Activated CD4-positive, alpha-beta T cell treated with anti-CD3 and anti-CD28 coated beads for 1 hour (primary cell): ENCODE measurements at places on chromosomes 4 and X.

DNA sequence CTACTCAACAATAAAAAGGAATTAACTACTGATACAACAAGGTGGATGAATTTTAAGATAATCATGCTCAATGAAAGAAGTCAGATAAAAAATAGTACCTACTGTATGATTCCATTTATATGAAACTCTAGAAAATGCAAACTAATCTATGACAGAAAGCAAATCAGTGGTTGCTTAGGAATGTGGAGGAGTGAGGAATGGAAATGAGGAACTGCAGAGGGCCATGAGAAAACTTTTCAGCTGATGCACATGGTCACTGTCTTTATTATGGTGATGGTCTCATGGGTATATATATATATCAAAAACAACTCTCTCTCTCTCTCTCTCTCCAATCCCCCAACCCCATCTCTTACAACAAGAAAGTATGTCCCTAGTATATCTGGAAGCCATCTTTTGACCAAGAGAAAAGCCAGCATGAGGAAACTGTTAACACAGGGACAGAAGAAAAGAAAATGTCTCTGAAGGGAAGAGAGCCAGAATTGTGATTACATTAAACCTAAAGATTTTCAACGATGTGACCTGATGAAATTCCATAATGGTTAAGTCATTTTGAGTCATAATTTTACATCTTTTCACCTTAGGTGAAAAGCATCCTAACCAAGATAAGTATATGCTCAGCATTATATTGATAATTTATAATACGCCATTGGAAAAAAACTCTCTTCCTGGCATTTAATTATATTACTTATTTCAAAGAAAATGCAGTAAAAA lies 8.5 kb upstream of the NFKB1 start:
- DNase-seq = no peak

- no peak for DNase-seq
These were observed 55.1 kb downstream of the PPP3CA start for GRCh38 chr4:101292214-101292613.

DNA sequence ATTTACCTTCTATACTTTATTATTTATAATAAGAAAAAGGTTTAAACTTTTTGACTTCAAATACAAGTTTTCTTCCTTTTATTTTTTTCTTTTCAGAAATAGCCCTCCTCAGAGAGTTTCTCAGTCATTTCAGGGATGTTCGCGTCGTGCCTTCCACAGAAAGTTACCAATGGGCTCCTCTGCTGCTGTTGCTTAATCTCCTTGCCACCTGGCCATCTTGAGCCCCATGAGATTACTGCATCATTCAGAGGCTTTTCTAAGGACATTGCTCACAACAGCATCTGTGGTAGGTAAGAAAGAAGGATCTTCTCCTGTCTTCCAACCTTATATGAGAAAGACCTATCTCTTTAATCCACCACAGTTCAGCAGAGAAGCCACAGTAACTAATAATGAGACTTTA lies 1361.9 kb upstream of the ADGRL3 start:
- no peak for DNase-seq

DNA sequence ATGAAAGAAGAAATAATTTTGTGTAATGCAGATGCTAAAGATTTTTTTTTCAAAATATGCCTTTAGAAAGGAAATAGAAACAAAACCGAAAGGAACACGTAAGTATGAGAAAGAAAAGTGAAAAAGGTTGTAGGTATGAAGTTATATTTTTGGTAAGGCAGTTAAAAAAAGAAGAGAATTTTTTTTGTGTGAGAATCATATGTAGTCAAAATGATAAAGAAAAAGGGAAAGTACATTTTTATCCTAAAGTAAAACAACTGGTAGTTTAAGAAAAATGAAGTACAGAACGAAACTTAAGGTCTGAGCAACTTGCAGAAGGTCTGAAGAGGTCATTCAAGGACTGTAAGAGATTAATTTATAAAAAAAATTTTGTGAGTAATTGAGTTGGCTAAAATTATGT lies 164.0 kb upstream of the TRAM1L1 start:
- DNase-seq = no peak

- peak; percentile 15 for DNase-seq
These were observed 63.7 kb upstream of the CD99 start for GRCh38 chrX:2627272-2627867.

DNA sequence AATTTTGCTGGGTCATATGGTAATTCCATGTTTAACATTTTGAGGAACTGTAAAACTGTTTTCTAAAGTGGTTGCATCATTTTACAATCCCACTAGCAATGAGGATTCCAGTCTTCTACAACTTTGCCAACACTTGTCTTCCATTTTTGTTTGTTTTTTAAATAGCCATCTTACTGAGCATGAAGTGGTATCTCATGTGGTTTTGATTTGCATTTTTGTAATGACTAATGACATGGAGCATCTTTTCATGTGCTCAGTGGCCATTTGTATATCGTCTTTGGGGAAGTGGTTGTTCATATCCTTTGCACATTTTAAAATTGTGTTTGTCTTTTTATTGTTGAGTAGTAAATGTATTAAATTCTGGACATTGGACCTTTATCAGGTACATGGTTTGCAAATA lies 94.7 kb downstream of the TMEM131L start:
- no peak for DNase-seq

GRCh38 chr4:138428611-138429010 lies 186.5 kb upstream of the SLC7A11 start:
- no peak for DNase-seq
